Naive thymus-derived CD8-positive, alpha-beta T cell (primary cell): ENCODE measurements at places on chromosomes 4 and X. TPM values are rescaled to one million over a fixed set of nuclear protein-coding genes. Genes with fewer than 3 reads are reported as not detected.

Gene RIPPLY1
- not detected for polyA plus RNA-seq

Gene ZNF185
- polyA plus RNA-seq, result 2.6 TPM

Gene TMEM154
- 28.4 TPM for polyA plus RNA-seq

Gene CDS1
- polyA plus RNA-seq, result 0.12 TPM

Gene CFI
- not detected for polyA plus RNA-seq

Gene ESX1
- not detected for polyA plus RNA-seq

Gene NAP1L2
- 0.75 TPM for polyA plus RNA-seq

- H3K36me3 ChIP-seq, result peaks cover 14% of the 10 kb centered on the region
- H3K4me1 ChIP-seq, result peaks cover 14% of the 10 kb centered on the region
- H3K4me3 ChIP-seq, result peak overlapping the region; percentile 77
- H3K27ac ChIP-seq, result peak overlapping the region; percentile 88
Observed at GRCh38 chr4:102560115-102560514, 59.0 kb downstream of the NFKB1 start.

DNA sequence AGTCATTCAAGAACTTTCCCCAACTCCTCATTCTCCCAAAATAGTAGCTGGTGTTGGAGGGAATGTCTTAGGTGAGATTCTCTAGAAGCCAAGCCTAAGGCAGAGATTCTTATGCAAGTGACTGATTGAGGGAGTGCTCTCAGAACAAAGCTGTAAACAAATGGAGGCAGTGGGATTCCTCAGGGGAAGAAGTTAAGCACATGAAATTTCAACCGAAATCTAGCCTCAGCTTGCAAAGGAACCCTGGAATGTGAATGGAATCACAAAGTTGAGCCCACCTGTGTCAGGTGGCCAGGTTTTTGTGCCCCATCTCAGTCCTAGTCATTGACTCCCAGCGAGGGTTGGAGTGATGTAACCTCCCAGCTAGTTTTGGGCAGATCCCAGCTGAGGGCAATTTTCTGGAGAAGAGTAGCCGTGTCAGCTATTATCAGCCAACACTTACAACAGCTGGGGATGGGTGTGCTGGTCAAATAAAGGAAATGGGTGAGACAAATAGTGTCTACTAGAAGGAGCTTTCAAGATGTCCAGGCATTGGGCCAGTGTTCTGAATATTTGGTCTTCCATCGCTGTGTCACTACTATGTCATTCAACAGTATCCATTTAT is 29.7 kb upstream of the FGF2 start:
- no peak overlapping the region for H3K4me3 ChIP-seq
- H3K27me3 ChIP-seq, result peaks cover 6% of the 10 kb centered on the region
- no peak for DNase-seq
- H3K4me1 ChIP-seq, result no peaks in the 10 kb centered on the region

DNA sequence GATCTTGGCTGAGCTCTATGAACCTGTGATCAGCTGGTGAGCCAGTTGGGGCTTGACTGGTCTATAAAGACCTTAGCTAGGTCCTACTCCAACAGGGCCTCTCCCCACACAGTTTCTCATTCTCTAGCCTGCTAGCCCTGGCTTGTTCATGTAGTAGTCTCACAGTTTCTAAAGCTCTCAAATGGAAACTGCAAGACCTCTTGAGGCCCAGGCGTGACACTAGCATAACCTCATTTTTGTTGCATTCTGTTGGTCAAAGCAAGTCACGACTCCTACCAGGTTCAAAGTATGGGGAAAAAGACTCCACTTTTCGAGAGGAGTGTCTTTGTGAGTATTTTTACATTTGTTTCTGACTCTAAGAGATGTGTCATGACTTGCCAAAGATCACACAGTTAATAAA is 50.9 kb downstream of the CEP44 start:
- no peaks in the 10 kb centered on the region for H3K27me3 ChIP-seq
- no peaks in the 10 kb centered on the region for H3K36me3 ChIP-seq
- H3K4me3 ChIP-seq, result no peak overlapping the region
- DNase-seq, result no peak
- no peaks in the 10 kb centered on the region for H3K4me1 ChIP-seq
- H3K27ac ChIP-seq, result no peak overlapping the region

GRCh38 chr4:15965325-15965724 is 2.4 kb upstream of the FGFBP2 start:
- H3K4me1 ChIP-seq, result peaks cover 16% of the 10 kb centered on the region
- DNase-seq, result no peak
- no peaks in the 10 kb centered on the region for H3K36me3 ChIP-seq
- H3K4me3 ChIP-seq, result no peak overlapping the region
- no peak overlapping the region for H3K27ac ChIP-seq

GRCh38 chrX:36963069-36963808 is 44.9 kb upstream of the FAM47C start:
- no peaks in the 10 kb centered on the region for H3K4me1 ChIP-seq
- no peak overlapping the region for H3K27ac ChIP-seq
- H3K36me3 ChIP-seq, result peaks cover 4% of the 10 kb centered on the region
- peaks cover 10% of the 10 kb centered on the region for H3K27me3 ChIP-seq
- H3K4me3 ChIP-seq, result no peak overlapping the region
